ENCODE measurements at places on chromosomes 16 and 17.

GRCh38 chr17:4969551-4970173 is 2.0 kb upstream of the SPAG7 start:
- no peak for DNase-seq

- DNase-seq: no peak
Measured at GRCh38 chr17:36661047-36661666, 59.8 kb downstream of the MRM1 start.

DNA sequence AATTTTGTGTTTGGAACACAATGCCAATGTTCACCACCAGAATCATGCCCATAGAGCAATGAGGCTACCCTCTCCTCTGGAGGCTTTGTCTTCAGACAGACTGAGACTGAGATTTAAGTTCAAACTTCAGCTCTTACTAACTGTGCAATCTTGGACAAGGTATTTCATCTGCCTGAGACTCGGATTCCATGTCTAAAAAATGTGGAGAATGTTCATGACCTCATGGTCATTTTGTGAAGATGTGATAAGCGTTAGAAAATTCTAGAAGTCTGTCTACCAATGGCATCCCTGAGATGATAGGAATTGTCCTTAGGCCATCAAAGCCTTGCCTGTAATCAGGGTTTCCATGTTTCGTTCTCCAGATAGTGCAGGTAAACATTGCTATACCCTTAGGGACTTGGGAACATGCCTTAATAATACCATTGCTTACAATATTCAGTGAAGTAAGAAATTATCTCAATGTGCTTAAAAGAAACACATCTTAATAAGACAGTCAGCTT is 388.2 kb upstream of the MAF start:
- no peak for DNase-seq

GRCh38 chr16:22214889-22215288 is 8.8 kb downstream of the EEF2K start:
- no peak for DNase-seq

DNA sequence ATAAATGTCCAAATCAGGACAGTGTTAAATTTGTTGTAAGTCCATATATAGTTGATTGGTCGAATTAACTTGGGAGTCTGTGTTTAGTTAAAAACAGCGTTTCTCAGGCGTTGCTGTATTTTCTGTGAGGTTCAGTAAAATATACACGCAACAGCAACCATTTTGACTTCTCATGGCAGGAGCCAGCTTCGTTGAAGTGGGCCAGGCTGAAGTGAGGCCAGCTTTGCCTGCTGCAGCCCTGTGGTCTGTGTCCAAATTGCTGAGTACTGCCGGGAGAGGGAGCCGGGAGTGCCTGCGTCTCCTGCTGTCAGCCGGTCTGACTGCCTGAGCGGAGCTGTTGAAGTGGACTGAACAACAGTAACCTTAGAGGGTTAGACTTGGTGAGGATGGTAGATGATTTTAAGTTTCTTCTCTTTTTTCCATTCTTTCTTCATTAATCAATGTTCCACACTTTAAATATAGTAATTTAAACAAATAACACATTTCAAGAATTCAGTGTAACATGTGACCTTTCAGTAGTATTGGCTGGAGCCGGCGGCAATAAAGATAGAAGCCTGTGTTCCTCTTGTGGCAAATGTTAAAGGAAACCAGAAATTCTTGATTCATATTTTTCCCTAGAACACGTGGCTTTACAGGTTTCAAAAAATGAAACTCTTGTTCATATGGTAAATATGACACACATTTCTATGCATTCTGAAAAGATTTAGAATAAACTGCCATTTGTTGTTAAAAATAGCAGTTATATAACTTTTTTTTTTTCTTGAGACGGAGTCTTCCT is 37.0 kb upstream of the ZNF750 start:
- DNase-seq: no peak

- DNase-seq: no peak
Measured at GRCh38 chr17:10737168-10737622, 7.4 kb upstream of the TMEM220 start.

- peak; percentile 35 for DNase-seq
Measured at GRCh38 chr17:43169561-43170139, 1.4 kb upstream of the NBR1 start.

DNA sequence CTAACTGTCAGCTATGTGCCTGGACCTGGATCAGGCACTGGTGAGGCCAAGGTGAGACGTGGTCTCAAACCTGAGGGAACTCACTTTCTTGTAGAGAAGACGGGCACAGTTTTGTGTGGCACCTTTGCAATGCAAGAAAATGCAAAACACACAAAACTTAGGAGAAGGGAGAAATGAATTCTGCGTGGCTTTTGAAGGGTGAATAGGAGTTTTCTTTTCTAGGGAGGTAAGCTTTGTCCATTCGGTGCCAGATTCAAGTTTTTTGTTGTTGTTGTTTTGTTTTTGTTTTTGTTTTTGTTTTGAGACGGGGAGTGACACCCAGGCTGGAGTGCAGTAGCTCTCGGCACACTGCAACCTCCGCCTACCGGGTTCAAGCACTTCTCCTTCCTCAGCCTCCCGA is 1.4 kb downstream of the TOM1L1 start:
- DNase-seq: no peak

GRCh38 chr16:62978451-62978850 is 942.2 kb upstream of the CDH8 start:
- no peak for DNase-seq

DNA sequence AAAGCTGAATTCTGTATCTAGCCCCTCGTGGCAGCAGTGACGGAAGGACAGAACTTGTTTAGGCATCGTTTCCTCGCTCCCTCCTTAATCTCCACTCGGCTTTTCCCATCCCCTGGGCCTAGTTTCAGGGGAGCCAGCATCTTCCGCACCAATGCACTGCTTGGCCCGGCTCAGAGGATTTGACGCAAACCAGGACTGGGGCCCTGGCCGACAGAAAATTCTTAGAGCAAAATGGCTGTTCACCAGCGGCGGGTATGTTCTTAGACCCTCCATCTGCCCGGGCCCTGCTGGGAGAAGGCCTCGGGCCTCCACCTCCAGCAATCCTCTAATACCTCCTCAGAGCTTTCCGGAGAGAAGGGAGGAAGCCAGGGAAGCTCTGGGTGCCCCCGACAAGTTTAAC is 54.6 kb downstream of the TBC1D16 start:
- DNase-seq: no peak

- DNase-seq: peak; percentile 77
Measured at GRCh38 chr17:74453665-74454196, 12.7 kb upstream of the CD300A start.

DNA sequence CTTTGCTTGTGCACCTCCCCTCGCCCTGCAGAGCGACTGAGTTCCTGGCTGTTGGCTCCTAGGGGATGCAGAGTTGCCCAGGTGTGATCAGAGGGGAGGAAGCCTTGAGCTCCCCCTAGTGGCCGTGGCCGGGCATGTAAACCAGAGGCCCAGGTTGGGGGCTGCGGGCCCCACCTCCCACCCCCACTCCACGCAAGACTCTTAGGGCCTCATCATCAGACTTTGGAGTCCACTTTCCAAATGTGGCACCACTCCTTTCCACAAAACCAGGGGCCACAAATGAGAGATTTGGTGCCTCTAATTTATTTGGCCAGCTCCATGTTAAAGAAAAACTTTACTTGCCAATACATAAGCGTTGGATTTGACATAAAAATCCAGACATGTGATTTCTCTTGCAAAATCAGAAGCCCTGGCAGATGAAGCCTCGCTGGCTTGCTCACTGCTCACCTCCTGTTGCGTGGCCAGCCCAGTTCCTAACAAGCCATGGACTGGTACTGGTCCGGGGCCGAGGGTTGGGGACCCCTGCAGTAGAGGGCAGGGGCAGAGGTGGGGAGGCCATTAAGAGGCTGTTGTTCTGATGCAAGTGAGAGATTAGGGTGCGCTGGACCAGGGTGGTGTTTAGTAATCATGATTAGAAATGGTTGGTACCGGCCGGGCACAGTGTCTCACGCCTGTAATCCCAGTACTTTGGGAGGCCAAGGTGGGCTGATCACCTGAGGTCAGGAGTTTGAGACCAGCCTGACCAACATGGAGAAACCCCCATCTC is 28.7 kb upstream of the GAS7 start:
- DNase-seq: peak; percentile 34

DNA sequence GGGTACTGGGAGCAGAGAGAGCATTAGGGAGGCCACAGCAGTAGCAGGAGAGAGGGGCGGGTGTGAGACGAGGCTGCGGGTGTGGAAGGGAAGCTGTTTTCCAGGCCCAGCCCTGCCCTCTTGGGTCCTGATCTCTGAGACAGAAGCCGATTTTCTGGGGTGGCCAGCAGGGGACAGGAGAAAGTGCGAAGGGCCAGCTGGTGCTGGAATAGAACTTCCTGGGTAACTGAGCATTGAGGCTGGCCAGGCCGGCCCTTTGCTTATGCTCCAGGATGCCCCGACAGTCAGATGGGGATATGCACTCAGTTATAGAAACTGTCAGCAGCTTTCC is 804 bp downstream of the BTBD17 start:
- no peak for DNase-seq

GRCh38 chr17:48544349-48545021 is 424 bp downstream of the HOXB2 start:
- DNase-seq: no peak

DNA sequence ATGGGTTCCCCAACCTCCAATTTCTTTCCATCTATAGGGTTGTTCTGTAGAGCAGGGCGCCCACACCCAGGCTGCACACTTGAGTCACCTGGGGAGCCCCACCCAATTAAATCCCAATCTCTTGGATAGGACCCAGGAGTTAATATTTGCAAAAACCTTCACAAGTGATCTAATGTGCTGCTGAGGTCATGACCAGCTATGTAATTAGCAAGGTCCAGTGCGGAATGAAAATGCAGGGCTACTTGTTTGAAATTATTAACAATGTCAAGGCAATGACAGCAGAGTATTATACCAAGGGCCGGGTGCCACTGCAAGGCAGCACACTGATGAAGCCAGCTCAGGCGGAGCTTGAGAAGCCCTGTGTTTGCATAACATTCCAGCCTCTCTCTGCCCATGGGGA is 302.7 kb downstream of the MAF start:
- no peak for DNase-seq

GRCh38 chr17:28871056-28871579 is 16.3 kb downstream of the ERAL1 start:
- DNase-seq: no peak

DNA sequence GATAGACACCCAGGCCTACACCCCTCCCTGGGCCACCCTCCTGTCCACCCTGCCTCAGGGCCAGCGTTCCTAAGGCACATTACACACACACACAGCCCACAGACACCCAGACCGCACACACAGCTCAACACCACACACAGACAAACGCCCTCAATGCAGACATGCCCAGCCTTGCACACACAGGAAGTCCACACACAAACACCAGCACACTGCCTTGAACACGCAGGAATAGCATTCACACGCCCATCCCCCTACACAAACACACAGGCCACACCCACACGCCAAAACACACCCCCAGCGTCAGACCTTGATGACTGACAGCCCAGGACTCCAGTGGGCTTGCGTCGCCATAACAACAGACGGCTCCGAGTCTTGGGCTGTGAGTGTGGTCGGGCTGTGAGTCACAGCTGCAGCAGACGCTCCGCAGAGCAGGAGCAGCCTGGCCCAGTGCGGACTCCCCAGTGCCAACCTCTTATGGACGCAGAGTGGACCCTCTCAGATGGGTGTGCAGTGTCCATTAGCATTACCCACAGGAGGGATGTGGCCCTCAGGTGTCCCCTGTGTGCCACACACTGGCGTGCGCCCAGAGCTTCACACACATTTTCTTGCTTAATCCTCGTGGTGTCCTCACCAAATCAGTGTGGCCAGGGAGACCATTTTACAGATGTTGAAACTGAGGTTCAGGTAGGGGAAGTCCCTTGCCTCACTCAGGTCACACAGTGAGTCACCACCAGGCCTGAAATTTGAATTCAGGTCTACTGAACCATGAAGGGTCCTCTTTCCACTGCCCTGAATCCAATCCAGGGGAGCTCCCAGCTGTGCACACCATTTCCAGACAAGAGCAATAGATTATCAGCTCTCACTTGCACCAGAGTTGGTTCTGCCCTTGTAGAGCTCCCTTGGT is 17.8 kb upstream of the RAI1 start:
- no peak for DNase-seq

- no peak for DNase-seq
Measured at GRCh38 chr17:42179335-42179734, 1.6 kb downstream of the KCNH4 start.

GRCh38 chr16:77721752-77722308 is 484 bp upstream of the NUDT7 start:
- DNase-seq: no peak

GRCh38 chr16:48361012-48361411 is 24.2 kb downstream of the SIAH1 start:
- DNase-seq: no peak

DNA sequence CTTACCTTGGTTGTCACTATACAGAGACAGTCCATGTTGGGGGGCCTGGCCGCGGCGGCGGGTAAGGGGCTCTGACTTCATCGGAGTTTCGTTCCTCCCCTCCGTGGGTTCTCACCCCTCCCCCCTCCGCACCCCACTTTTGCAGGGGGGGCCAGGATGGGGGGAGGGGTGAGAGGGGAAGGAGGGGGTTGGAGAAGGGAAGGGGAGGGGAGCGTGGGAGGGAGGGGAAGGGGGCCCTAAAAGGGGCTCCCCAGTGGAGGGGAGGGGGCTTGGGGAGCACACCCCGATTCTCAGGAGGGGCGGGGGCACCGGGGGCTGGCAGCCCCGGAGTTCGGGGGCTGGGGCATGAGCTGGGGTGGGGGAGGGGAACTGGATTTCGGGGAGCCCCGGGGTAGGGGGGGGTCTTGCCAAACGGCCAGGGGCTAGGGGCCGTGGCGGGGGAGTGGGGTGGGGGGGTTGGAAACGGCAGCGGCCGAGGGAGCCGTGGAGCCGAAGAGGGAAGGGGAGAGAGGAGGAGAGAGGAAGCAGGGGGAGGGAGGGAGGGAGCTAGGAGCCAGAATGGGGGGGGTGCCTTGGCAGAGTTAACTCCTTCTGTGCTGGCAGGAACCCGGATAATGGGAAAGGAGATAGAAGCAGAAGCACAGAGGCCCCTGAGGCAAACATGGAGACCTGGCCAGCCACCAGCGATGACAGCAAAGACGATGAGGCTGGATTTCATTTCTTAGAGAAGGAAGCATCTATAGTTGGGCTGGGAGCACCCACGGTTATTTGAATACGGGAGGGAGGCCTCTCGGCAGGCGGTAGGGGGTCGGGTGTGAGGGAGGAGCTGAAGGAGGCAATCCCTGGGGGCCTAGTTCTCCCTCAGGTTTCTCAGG is 2.3 kb downstream of the DLG4 start:
- DNase-seq: peak; percentile 15

DNA sequence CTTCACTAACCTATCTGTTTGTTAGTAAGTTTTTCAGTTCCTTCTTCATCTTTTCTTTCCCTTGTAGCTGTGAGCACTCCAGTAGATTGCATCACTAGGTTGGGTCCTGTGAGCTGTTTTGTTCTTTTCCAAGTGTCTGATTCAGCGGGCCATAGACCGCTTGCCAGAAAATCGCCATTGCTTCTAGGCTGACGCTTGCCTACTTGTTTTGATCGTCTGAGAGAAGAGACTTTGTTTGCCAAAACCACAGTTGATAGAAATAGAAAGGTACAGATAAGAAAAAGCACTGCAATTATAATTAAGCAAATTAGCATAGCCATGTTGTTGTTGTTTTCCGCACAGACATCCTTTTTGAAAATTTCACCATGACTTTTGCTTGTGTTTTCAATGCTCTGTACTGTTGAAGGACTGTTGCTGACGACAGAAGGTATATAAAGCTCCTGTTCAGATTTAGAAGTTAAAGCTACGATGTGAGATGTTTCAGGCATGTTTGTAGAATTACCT is 3.1 kb downstream of the EVI2A start:
- DNase-seq: peak; percentile 65
